ENCODE measurements at places on chromosomes 5 and 9.

GRCh38 chr9:69391946-69392345, 66.9 kb downstream of the ENTREP1 start:
- DNase-seq = no peak

DNA sequence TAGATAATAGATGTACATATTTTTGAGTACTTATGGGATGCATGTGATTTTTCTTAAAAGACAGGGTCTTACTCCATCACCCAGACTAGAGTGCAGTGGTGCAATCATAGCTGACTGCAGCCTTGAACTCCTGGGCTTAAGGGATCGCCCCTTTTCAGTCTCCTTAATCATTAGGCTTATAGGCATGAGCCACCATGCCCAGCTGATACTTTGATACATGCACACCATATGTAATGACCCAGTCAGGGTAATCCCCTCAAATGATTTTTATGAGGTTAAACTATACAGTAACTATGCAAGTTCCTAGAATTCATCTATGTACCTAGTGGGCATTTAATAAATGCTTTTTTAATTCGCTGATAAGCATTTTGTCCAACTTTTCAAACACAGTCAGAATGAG, 292.3 kb downstream of the DTWD2 start:
- no peak for DNase-seq

- DNase-seq = no peak
Observed at GRCh38 chr5:143118222-143118621, 285.3 kb downstream of the NR3C1 start.

DNA sequence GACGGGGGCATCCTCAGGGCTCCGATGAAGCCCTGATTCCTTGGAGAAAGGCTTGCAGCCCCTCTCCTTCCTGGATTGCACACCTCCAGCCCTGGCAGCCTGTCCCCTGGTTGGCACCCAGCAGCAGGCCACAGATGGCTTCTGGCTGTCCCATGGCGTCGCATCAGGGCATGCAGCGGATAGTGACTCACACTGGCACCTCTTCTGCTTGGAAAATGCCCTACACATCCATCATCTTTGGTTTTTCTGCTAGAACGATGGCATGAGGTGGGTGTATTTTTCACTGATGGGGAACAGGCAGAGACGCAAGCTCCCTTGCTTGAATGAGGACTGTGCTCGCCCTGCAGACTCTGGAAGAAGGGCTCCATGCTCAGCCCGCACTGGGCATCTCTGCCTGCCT, 23.2 kb upstream of the IER5L start:
- no peak for DNase-seq

GRCh38 chr5:42005561-42006153, 80.6 kb downstream of the FBXO4 start:
- DNase-seq = peak; percentile 39

DNA sequence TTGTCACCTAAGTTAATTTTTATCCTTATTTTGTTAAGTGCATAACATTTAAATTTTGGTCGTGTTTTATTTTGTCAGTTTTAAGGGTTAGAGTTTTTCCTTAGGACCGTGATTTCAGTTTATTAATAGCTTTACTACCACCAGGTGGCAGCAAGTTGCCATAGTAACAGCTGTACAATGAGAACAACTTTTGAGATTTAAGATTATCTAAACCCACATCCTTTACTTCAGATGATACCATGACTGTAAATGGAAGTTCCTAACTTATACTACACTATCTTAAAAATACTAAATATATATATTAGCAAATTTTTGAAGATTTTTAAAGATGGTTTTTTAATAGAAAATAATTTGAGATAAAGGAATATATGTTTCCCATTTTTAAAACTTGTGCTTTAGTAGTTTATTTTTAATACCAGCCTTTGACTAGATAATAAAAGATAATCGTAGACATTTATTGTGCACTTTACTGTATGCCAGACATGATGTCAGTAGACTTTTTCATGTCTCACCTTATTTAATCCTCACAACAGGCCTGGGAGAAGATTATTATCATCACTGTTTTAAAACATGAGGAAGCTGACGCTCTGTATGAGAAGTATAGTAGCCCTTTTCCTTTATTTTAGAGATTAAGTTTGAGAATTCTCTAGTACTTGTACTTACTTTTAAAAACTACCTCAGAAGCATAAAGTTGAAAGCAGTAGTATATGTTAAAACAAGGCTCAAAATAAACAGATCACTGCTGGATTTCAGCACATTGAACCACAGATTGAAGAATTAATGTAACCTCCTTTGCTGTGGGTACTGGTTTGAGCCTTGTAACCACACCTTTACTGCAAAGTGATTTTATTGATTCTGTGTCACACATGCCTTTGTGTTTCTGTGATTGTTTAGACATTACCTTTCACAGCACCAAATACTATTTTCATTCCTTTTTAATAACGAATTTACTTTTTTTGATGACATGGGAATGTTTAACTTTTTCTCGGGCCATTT, 27.5 kb downstream of the SREK1 start:
- DNase-seq = peak; percentile 52

GRCh38 chr5:178273665-178274541, 41.3 kb upstream of the PHYKPL start:
- DNase-seq = peak; percentile 26

DNA sequence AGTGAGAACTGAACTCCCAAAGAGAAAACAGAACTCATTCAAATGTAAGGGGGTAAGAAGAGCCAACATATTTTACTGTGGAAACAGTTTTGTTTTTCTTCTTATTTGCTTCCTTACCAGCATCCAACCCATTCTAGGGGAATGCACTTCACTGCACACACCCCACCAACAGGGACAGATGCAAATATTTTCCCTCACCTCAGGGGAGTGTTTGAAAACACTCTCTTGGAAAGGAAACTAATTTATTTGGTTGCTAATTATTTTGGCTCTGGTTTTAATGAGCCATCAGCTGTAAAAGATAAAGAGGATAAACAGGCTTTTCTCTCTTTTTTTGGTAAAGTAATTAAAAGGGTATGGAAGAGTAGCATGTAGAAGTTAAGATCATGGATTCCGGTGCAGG, 413.4 kb downstream of the MAN2A1 start:
- no peak for DNase-seq

- no peak for DNase-seq
Observed at GRCh38 chr5:94366811-94367210, 251.6 kb downstream of the KIAA0825 start.
